ENCODE measurements at places on chromosomes 4 and X. TPM values are rescaled to one million over a fixed set of nuclear protein-coding genes. Genes with fewer than 3 reads are reported as not detected.

Gene CHRDL1
- not detected for total RNA-seq

Gene MEPE
- not detected for total RNA-seq

Gene DRD5
- total RNA-seq: not detected

Gene PPP1R3F
- total RNA-seq: 4.1 TPM

Gene MAGEC3
- not detected for total RNA-seq

Gene CASP6
- total RNA-seq: 16.7 TPM

Gene ADAM29
- total RNA-seq: not detected

Gene RGN
- not detected for total RNA-seq

Gene DDX53
- not detected for total RNA-seq

Gene CXCL6
- total RNA-seq: not detected

Gene CD38
- 15.9 TPM for total RNA-seq

Gene TMPRSS11D
- total RNA-seq: not detected

Gene TRIM2
- 0.89 TPM for total RNA-seq
